ENCODE measurements at places on chromosomes 7 and 10.

- no peak for DNase-seq
Observed at GRCh38 chr7:26141077-26141476, 10.9 kb upstream of the NFE2L3 start.

GRCh38 chr7:29467193-29467926 lies 96.3 kb upstream of the PRR15 start:
- no peak for DNase-seq

- DNase-seq: no peak
Observed at GRCh38 chr10:62011558-62011957, 110.1 kb downstream of the ARID5B start.

- peak; percentile 8 for DNase-seq
Observed at GRCh38 chr7:151993977-151994676, 31.3 kb upstream of the GALNT11 start.

All from NCI-H1105 (cell line).